AG08395 (cell line): ENCODE measurements at places on chromosomes 6 and 20.

DNA sequence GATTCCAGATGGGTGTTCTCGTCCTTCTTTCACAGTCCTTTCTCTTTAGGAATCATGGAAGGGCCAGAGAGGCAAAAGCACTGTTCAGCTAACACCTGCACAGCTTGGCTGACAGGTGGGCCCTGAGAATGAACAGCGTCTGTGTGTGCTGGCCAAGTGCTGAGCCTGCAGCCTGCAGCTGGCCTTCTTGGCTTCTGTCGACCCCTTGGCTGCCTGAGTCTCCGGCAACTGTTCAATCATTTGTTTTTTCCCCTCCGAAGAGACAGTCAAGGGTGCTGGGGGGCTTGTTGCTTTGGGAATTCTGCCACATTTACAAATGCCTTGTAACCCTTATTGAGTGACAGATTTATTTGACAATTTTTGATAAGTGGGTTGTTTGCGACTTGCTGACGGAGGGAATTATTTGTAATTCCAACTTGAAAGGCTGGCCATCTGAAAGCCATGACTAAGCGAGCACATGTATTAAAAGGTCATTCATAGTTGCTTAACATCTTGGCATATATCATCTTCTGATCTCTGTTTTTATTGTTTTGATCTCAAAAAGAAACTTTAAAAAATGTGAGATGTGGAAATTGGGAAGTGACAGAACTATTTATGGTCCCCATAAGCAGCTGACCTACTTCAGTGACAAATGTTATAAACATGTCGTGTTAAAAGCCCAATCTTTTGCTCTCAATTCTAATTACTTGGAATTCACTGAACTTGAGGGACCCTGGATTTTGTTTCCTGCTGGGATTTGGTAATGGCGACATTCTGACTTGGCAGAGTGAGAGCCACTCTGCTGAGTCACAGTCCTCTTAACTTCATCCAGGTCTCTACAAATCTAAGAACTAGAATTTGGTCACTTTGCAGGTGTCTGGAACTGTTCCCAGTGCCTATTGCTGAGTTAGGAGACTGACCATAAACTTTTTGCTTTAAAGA lies 41.9 kb upstream of the FERMT1 start:
- DNase-seq: no peak

- no peak for DNase-seq
Measured at GRCh38 chr6:117311726-117312125, 46.4 kb downstream of the VGLL2 start.

GRCh38 chr20:43925215-43925614 lies 10.6 kb downstream of the TOX2 start:
- no peak for DNase-seq

DNA sequence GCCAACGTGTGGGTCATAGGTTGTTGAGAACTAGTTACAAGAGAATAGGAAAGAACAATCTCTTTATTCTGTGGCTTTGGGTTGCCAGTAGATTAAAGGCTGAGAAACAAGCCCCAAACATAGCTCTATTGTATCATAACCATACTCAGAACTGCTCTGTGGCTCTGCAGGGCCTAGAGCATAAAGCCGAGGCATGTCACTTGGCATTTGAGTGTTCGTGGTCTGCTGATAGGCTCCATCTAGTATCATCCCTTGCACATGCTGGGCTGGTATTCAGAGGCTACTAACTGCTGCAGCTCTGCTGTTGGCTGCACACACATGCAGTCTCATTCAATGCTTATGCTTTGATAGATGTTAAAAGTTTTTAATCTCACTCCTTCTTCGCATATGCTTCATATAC lies 157.9 kb downstream of the OGFRL1 start:
- DNase-seq: no peak

DNA sequence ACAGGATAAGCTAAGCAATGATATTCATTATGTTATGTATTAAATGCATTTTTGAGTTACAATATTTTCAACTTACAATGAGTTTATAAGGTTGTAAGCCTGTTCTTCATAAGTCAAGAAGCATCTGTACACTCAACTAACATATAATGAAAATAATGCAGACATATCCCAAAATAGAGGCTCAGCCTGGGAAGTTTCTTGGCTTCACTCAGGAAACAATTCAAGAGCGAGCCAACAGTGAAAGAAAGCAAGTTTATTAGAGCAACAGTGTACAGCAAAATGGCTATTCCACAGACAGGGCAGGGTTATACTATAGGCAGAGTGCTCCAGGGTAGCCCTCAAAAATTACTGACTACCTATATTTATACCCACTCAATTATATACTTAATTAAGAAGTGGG lies 1581.8 kb downstream of the HACE1 start:
- no peak for DNase-seq

DNA sequence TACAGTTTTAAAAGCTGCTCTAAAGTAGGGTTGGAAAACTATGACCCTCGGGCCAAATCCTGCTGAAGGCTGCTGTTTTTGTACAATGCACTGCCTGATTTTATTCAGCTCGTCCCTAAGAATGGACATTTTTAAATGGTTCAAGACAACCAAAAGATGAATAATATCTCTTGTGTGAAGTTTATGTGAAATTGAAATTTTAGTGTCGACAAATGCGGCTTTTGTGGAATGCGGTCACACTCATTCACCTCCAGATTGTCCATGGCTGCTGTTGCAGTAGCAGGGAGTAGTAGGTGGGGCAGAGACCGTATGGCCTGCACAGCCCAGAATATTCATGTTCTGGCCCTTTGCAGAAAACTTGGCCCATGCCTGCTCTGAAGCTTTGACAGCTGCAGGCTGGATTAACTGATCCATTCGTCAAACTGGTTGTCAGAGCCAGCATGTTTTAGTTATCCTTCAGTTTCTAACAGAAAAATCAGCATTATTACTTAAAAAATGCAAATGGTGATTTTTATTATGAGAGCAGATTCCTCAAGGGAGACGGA lies 91.6 kb downstream of the PSMG4 start:
- DNase-seq: no peak

- no peak for DNase-seq
Measured at GRCh38 chr6:75306064-75306463, 21.5 kb upstream of the TMEM30A start.

DNA sequence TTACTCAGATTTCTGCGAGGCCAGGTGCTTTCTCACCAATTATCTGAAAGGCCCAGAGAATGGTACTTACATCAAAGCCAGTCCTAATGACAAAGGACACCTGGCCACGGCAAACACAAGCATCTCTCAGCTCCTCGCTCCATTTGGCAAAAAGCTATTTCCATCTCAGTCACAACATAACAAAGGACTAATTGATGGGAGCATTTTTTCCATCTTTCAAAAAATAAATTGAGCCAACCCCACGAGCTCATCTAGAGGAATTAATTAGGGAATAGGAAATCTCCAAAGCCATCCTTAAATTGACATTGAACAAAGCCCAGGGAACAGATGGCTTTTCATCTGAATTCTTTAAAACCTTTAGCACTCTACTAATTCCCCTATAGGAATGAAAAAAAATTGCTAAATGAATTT lies 236.7 kb downstream of the HAO1 start:
- DNase-seq: no peak

DNA sequence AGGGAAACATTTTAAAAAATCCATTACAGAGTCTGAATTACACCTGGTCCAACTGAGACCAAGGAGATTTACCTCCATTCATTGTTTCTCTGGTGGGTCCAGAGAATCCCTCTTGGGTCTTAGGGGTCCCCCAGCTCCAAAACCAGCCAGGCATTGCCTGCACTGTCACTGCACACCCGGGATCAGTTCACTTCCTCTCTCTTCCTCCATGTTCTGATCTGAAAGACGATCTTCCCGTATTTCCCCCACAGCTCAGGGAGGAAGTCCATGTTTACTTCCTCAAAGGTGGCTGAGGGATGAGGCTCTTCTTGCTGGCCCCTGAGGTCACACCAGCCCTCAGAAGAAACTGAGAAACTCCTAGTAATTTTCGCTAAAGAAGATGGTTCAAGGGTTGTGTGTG lies 159.7 kb downstream of the BMP7 start:
- no peak for DNase-seq

- no peak for DNase-seq
Measured at GRCh38 chr6:10970731-10971130, 73.4 kb downstream of the ELOVL2 start.

DNA sequence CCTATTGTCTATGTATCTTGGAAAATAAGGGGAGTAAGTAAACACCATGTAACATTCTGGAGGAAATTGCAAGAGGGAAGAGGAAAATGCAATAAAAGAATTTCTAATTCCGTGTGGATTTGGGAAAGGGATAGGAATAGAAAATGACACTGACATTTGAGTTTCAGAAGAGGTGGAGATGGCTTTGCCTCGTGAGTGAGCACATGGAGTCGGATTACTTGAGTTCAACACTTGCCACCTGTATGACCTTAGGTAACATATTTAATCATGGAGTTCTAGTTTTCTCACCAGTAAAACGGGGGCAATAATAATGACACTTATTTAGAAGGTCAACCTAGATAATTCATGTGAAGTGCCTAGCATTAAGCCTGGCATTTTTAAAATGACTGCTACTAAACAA lies 10.8 kb upstream of the PBOV1 start:
- DNase-seq: no peak

DNA sequence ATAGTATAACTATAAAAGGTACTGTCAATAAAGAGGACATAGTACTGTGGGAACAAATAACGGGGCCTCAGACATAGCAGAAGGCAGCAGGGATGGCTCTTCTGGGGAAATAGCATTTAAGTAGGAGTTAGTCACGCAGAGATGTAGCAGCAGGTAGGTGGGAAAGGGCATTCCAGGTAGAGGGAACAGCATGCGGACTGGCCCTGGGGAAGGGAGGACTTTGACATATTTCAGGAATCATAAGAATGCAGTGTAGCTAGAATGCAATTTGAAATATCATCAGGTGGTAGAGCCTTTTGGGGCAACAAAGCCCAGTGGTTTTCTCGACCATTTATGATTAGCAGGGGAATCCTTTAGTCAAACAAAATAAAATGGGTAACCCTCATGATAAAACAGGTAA lies 191.1 kb downstream of the SLC24A3 start:
- no peak for DNase-seq

- peak; percentile 76 for DNase-seq
Measured at GRCh38 chr6:23180504-23181293, 611.3 kb downstream of the HDGFL1 start.

DNA sequence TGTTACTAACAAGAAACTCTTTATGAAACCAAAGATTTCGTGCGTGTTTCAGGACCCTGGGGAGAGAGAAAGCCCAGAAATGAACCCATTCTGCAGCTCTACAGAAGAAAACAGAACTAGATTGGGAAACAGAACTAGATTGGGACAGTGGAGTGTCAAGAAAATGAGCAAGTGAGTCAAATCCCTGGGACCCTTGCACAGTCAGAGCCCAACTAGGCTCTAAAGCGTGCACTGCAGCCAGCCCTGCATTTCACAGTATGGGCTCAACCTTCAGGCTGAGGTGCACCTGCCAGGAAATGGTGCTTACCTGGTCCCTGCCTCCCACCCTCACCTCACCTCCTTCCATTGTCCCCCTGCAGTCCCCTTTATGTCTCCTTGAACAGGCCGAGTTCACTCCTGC lies 39.7 kb downstream of the BFSP1 start:
- no peak for DNase-seq

GRCh38 chr6:87858440-87858839 lies 156.4 kb upstream of the AKIRIN2 start:
- DNase-seq: no peak

- no peak for DNase-seq
Measured at GRCh38 chr6:5282191-5282623, 20.9 kb downstream of the FARS2 start.

- DNase-seq: no peak
Measured at GRCh38 chr6:154258064-154258757, 98.4 kb downstream of the IPCEF1 start.

DNA sequence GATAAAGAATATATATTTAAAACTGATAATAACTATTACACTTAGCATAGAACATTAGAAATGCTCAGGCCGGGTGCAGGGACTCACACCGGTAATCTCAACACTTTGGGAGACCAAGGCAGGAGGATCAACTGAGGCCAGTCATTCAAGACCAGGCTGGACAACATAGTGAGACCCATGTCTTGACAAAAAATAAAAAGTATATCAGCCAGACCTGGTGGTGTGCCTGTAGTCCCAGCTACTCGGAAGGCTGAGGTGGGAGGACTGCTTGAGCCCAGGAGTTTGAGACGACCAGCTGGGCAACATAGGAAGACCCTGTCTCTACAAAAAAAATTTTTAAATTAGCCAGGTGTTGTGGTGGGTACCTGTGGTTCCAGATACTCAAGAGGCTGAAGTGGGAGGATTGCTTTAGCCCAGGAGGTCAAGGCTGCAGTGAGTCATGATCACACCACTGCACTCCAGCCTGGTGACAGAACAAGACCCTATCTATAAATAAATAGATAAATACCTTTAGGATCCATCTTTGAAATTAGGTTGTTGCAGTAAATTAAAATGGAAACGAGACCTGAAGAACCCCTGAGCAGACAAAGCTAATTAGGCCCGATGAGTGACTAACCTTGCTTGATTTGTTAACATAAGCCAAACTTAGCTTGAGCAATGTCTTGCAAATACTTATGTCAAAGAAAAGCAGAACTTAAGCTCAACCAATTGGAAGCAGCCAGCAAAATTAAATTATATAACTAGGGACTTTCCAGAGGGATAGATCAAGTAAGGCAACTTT lies 75.8 kb upstream of the E2F3 start:
- DNase-seq: no peak

- DNase-seq: no peak
Measured at GRCh38 chr6:12164508-12164770, 125.7 kb upstream of the EDN1 start.

- no peak for DNase-seq
Measured at GRCh38 chr6:71383476-71383875, 94.9 kb downstream of the OGFRL1 start.

DNA sequence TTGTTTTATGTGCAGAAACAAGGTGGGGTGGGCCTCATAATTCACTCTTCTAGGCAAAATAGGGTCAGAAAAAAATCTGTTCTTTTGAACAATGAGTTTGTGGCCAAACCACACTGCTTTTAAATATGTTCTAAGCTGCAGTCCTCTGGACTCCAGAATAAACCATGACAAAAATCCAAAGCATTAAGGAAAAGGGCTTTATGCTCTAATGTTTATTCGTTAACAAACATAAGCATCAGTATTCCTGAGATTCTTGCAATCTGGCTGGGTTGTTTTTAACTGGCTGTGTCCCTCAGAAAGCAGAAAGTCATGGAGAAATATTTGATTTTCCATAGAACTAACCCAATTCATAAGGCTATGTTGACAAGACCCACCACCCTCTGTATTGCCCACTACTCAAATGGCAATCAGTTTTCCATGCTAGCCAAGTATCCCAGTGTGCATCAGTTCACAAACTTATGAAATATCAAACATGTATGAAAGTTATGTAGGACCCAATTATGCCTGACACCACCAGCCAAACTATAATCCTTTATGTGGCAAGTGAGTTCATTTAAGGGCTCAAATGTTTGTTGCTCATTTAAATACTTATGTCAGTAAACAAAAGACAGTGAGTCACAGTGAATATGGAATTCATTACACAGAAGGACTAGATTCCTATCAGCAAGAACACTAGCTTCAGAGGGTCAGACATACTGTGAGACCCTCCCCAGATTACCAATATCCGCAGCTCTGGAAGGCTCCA lies 45.1 kb downstream of the PKHD1 start:
- no peak for DNase-seq

- no peak for DNase-seq
Measured at GRCh38 chr20:32575805-32576204, 9.3 kb downstream of the NOL4L start.
